ENCODE measurements at places on chromosomes 16 and 17.

DNA sequence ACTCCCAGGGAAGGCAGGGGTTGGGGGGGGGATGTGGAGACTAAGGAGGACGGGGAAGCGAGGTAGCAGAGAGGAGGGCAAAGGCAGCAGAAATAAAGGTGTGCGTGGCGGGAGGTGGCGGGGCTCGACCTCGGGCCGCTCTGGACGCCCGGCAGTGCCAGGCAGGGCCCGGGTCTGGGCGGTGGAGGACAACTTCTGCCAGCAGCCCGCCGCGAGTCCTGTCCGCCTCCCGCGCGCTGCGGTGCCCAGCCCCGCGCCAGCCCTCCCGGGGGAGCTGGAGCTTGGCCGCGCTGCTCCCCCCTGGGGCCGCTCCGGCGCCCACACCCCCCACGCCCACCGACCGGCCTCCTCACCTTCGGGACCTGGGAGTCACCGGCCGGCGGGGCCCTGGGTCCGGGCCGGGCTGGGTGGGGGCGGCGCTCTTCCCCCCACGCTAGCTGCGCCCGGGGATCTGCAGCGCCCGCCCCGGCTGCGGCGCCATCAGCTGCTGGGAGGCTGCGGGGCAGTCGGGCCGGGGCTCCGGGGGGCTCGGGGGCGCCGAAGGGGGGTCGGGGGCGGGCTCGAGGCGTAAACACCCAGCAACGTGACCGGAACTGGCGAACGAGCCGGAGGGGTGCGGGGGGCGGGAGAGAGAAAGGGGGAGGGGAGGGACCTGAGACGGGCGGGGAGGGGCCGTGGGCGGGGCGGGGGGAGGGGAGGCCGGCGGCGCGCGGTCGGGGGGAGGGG, at the start of gene CCDC92B:
TSS of gene CCDC92B (minus strand) at position 595 of the 726 bp plus-strand sequence. CDS start 14,507 bp downstream, outside the sequence.
- peak; percentile 42 for DNase-seq

DNA sequence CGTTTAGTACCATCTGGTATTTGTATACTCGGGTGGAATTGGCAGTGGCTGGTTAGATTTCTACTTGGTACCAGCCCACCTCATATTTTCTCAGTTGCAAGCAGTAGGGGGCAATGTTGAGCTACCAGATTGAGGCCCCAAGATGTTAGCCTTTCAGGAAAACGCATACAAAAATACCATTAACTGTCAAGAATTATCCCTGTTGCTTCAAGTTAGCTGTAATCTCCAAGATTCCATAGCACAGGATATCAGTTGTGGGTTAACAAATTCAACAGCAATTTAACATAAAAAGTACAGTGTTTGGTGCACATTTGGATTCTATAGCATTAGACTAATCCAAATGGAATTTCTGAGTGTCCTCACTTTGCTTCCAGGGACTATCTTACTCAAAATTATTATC, 188.2 kb downstream of the FTO start:
- DNase-seq, result peak; percentile 36

- DNase-seq, result no peak
Observed at GRCh38 chr17:8420041-8420934, 15.4 kb upstream of the NDEL1 start.

- no peak for DNase-seq
Observed at GRCh38 chr16:85735225-85735635, 15.7 kb downstream of the C16orf74 start.

GRCh38 chr17:12537436-12537835, 128.3 kb upstream of the MYOCD start:
- DNase-seq, result no peak

DNA sequence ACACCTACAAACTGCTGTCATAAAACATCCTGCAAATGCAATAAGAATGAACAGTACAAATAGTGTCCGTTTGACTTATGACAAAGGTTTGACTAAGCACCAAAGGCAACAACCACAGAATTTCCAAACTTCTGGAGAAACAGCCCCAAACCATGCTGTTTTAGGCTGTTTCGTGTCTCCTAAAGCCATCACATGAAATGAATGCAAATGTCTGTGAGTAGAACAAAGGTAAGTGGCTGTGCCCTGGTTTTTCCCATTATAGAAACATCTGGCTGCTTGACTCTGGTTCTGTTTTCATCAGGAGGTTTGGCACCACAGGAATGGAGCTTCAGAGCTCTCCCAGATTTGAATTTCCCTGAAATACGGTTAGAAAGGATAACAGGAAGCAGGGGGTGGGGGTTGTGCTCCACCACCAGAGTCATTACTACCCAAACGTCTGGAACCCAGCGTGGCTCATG, 4.6 kb upstream of the EMP2 start:
- no peak for DNase-seq

DNA sequence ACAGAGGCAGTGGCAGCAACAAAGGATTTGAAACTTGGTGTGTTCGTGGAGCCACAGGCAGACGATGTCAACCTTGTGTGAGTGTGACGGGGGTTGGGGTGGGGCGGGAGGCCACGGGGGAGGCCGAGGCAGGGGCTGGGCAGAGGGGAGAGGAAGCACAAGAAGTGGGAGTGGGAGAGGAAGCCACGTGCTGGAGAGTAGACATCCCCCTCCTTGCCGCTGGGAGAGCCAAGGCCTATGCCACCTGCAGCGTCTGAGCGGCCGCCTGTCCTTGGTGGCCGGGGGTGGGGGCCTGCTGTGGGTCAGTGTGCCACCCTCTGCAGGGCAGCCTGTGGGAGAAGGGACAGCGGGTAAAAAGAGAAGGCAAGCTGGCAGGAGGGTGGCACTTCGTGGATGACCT, 25.5 kb downstream of the STH start:
- DNase-seq, result no peak

GRCh38 chr16:31268891-31269290, 9.1 kb downstream of the ITGAM start:
- DNase-seq, result no peak

DNA sequence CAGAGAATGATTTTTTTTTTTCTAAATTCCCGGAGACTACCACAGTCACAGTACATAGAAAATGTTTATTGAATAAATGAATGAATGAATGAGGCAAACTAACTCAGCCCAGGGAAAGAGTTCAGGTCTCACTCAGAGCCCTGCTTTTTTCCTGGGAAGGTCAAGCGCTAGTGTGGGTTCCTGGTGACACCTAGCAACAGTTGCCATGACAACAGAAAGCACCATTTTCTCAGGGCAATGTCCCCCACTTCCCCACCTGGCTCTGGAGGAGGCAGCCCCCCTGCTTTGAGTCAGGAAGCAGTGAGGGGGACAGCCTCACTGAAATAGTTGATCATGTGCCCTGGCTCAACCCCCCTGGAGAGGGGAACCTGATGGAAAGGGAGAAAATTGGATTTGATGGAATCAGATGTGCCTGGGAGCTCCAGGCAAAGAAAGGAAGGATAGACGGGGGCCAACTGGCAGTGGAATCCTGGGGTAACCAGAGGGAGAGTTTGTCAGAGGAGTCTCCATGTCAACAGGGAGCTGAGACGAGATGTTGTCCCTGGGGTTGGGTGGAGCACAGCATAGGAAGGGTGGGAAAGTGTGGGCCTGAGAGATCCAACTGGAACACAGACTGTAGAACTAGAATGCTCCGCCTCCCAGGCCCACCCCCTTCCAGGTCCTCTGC, 242.2 kb upstream of the CCL2 start:
- no peak for DNase-seq

GRCh38 chr17:2655546-2655945, 56.0 kb downstream of the CLUH start:
- no peak for DNase-seq

- no peak for DNase-seq
Observed at GRCh38 chr16:83366228-83366627, 441.6 kb upstream of the HSBP1 start.

DNA sequence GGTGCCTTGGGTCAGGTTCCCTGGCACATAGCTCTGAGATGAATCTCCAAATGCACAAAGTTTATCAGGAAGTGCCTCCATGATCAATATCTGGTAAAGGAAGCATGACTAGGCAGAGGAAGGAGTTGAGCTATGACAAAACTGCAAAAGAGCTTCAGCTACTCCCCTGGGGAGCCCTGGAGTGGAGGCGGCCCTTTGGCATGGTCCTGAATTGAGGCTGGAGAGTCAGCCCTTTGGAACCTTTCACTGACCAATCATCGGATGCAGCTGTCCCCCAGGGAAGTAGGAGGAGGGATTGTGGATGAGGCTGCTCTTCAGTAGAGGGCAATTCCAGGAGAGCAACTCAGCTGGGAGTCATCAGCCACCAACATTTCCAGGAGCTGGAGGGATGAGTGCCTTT, 46.1 kb upstream of the NLRP1 start:
- no peak for DNase-seq

- no peak for DNase-seq
Observed at GRCh38 chr17:73093286-73093685, 798 bp upstream of the SLC39A11 start.

DNA sequence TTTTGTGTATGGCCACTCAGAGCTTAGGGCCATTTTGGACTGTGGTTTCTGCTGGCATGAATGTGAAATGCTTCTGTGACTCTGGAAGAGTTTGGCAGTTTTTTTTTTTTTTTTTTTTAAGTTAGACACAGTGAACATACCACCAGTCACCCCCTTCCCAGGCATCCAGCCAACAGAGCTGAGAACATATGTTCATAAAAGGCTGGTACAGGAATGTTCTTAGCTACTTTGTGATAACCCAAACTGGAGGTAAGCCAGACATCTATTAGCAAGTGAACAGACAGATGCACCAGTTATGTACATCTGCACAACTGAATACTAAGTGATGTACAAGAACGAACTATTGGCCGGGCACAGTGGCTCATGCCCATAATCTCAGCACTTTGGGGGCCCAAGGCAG, 92.7 kb downstream of the ABCC1 start:
- no peak for DNase-seq

DNA sequence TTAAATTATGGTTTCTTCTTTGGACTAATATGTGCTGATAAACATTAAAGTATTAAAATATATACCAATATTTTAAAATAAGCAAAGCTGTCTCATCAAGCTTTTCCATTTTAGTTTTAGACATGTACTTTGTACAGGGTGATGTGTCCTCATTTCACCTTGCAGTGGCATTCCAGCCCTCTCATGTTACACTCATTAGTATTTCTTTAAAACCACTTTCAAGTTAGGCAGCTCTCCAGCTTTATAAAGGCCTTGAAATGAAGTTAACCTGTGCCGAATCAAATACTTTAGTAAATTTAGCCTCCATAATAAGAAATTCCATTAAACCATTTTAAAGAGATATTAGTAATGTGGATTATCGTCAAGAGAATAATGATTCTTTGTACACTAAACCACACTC, 107.6 kb upstream of the HLF start:
- peak; percentile 25 for DNase-seq

GRCh38 chr16:85539629-85540291, 73.4 kb upstream of the GSE1 start:
- DNase-seq, result no peak

- DNase-seq, result no peak
Observed at GRCh38 chr17:2721603-2722002, 10.0 kb upstream of the CLUH start.

DNA sequence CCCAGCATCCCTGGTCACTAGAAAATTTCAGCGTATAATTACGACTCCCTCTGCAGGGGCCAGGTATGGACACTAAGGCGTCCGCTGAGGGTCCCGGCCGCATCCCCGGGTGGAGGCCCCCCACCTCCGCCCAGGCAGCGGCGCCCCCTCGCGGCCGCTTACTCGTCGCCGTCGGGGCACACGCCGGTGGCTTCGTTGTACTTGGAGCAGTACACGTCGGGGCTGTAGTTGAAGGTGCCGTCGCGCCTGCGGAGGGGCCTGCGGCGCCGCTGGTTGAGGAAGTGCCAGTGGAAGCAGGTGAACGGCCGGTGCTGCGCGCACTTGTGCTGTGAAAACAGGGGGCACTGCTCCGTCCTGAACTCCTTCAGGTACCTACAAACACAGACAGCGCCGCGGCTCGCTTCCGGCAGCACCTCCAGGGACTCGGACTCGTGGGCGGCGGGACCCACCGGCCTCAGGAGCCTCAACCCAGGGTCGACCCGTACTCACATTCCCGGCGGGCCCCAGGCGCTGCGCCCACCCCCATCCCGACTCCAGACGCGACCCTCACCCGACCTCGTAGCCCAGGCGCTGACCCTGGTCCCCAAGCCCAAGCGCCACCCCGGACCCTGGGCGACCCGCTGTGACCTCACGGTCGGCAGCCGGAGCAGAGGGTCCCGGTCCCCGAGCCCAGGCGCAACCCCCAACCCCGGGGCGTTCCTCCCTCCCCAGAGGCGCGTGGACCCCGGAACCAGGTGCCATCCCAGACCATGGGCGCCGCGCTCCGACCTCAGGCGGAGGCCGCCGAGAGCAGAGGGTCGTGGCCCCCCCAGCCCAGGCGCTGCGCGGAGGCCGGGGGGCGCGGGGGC, 596 bp downstream of the UNKL start:
- DNase-seq, result peak; percentile 36

DNA sequence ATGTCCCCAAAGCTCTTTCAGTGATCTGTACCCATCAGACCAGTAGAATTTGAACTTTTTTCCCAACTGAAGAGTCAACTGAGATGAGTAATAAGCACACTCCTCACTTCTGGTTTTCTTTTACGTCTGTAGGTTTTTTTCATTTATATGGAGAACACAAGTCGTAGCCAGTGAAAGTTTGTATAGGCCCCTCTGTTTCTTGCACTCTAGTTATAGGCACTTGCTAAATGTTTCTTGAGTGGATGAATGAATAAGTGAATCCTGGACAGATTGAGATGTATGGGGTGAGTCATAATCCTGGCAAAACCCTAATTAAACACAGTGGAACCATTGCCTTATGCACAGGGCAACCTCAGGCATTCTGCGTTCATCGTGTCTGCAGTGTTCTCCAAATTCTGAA, 193.7 kb upstream of the TBX2 start:
- DNase-seq, result no peak

DNA sequence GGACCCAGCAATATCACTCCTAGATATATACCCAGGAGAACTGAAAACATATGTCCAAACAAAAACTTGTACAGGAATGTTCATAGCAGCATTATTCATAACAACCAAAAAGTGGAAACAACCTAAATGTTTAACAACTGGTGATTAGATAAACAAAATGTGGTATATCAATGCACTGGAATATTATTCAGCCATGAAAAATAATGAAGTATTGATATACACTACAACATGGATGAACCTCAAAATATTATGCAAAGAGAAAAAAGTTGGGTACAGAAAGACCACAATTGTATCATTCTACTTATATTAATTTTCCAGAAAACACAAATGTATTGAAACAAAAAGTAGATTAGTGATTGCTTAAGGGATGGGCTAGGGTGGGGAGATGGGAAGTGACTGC, 498.6 kb downstream of the GRIN2A start:
- no peak for DNase-seq

DNA sequence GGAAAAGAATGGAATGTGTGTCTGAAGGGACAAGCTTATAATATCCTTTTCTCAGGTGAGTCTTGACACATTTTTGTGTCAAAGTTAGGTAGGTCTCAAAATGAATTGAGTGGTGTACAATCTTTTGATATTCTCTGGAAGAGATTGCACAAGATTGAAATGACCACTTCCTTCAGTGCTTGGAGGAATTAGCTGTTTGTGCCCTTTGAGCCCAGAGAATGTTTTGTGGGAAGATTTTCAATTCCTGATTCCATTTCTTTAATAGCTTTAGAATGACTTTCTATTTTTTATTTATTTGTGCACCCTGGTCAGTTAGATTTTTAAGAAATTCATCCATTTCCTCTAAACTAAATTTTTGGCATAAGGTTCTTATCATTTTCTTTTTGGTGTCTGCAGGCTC, 1.6 kb upstream of the CCL13 start:
- DNase-seq, result no peak

- DNase-seq, result no peak
Observed at GRCh38 chr17:15341385-15341849, at the start of gene TEKT3. TEKT3 (minus strand) TSS chr17:15341597; CDS start chr17:15331585, 10,012 bp downstream.

Measured in NCI-H1436 (cell line).